ENCODE measurements at places on chromosomes 4 and X. TPM values are rescaled to one million over a fixed set of nuclear protein-coding genes. Genes with fewer than 3 reads are reported as not detected.

GRCh38 chrX:23292988-23293651 is 41.5 kb upstream of the PTCHD1 start:
- peak; percentile 64 for DNase-seq
- H3K4me3 ChIP-seq, result no peak overlapping the region
- peak overlapping the region; percentile 64 for H3K27ac ChIP-seq
- peaks cover 4% of the 10 kb centered on the region for H3K4me1 ChIP-seq
- no peaks in the 10 kb centered on the region for H3K36me3 ChIP-seq

- peaks cover 9% of the 10 kb centered on the region for H3K4me1 ChIP-seq
- no peak overlapping the region for H3K4me3 ChIP-seq
- H3K36me3 ChIP-seq, result no peaks in the 10 kb centered on the region
- H3K27ac ChIP-seq, result no peak overlapping the region
- no peak for DNase-seq
Measured at GRCh38 chrX:115564243-115564642, 3.3 kb downstream of the PLS3 start.

DNA sequence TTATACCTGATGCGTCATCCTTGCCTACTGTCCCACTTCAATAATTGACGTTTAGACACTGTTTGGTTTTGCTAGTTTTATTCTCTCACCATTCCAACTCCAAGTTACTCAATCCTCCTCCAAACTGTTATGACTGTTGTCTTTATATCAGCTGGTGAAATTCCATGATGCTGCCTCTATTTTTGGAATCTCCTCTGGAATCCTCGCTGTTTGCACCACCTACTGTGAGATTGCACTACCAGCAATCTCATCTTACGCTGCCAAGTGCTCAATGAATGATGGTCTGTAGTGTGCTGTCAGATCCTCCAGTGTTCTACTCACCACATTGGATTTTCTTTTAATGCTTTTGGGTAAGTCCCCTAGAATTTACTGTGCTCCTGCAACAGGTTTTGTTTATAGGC is 13.2 kb upstream of the PCDH18 start:
- H3K27me3 ChIP-seq, result no peaks in the 10 kb centered on the region
- DNase-seq, result peak; percentile 68
- no peak overlapping the region for H3K27ac ChIP-seq

GRCh38 chrX:11665168-11666111 is at the start of gene ARHGAP6:
Gene ARHGAP6 (minus strand): TSS chrX:11665920. CDS start chrX:11664828, 1,092 bp downstream.
- peak; percentile 92 for DNase-seq
- peak within 1 kb of the TSS; percentile 84 for H3K27ac ChIP-seq
- no peaks in the 10 kb centered on the region for H3K36me3 ChIP-seq
- H3K4me3 ChIP-seq, result peak within 1 kb of the TSS; percentile 63
- no peaks in the 10 kb centered on the region for H3K27me3 ChIP-seq

GRCh38 chr4:133997436-133997835 is 204.2 kb downstream of the PABPC4L start:
- H3K36me3 ChIP-seq, result no peaks in the 10 kb centered on the region
- H3K4me1 ChIP-seq, result no peaks in the 10 kb centered on the region
- DNase-seq, result no peak
- no peak overlapping the region for H3K27ac ChIP-seq

DNA sequence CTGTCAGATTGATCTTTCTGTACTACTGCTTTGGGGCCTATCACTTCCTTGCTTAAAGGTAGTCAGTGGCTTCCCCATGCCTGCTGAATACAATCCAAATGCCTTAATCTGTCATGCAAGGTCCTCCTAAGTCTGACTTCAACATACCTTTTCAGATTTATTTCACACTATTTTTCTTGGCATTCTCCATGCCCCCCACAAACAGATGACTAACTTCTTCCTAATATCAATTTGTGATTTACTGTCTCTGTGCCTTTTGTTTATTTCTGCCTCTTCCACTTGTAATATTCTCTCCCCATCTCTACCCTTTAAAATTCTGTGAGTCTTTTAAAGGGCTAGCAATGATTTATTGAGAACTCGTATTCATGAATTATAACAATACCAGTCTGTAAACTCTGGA is 41.8 kb downstream of the OCRL start:
- H3K4me1 ChIP-seq, result peaks cover 10% of the 10 kb centered on the region
- DNase-seq, result no peak
- no peaks in the 10 kb centered on the region for H3K27me3 ChIP-seq
- no peak overlapping the region for H3K27ac ChIP-seq
- no peak overlapping the region for H3K4me3 ChIP-seq

- no peak overlapping the region for H3K4me3 ChIP-seq
- no peak overlapping the region for H3K27ac ChIP-seq
- DNase-seq, result no peak
- H3K4me1 ChIP-seq, result peaks cover 15% of the 10 kb centered on the region
Measured at GRCh38 chr4:39369301-39369700, 3.1 kb upstream of the RFC1 start.

DNA sequence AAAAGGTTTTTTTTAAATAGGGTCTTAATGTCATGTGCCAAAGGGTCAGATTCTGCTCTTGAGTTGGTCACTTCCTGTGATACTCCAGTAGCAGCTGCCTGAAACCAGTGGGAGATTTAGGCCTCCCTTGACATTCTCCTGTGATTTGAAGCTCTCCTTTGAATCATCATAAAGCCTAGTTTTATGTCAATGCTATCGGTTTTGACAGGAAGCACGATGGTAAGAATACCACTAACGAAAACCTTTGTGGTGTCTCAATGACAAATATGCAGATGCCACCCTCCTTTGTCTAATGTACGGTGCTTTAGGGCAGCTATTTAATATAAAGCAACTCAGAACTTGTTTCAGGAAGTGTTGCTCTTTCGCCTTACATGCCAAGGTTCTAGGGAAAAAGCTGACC is 44.2 kb downstream of the CCNI start:
- H3K36me3 ChIP-seq, result no peaks in the 10 kb centered on the region
- no peaks in the 10 kb centered on the region for H3K4me1 ChIP-seq
- H3K27ac ChIP-seq, result no peak overlapping the region
- H3K27me3 ChIP-seq, result no peaks in the 10 kb centered on the region
- H3K4me3 ChIP-seq, result no peak overlapping the region
- no peak for DNase-seq

- DNase-seq, result no peak
- H3K27me3 ChIP-seq, result peaks cover 11% of the 10 kb centered on the region
- no peak overlapping the region for H3K4me3 ChIP-seq
Measured at GRCh38 chr4:24798036-24798610, 2.8 kb downstream of the SOD3 start.

- no peak overlapping the region for H3K27ac ChIP-seq
- no peak for DNase-seq
- no peaks in the 10 kb centered on the region for H3K4me1 ChIP-seq
- H3K27me3 ChIP-seq, result no peaks in the 10 kb centered on the region
Measured at GRCh38 chrX:18649498-18649951, 22.4 kb downstream of the RS1 start.

GRCh38 chrX:39311646-39312045 is 510.4 kb downstream of the MID1IP1 start:
- H3K36me3 ChIP-seq, result no peaks in the 10 kb centered on the region
- no peaks in the 10 kb centered on the region for H3K27me3 ChIP-seq
- no peak overlapping the region for H3K27ac ChIP-seq
- DNase-seq, result no peak
- H3K4me1 ChIP-seq, result no peaks in the 10 kb centered on the region

GRCh38 chr4:15042529-15043167 is 40.4 kb downstream of the CPEB2 start:
- H3K27me3 ChIP-seq, result no peaks in the 10 kb centered on the region
- H3K27ac ChIP-seq, result peak overlapping the region; percentile 10
- no peak for DNase-seq
- no peak overlapping the region for H3K4me3 ChIP-seq
- peaks cover 27% of the 10 kb centered on the region for H3K4me1 ChIP-seq

GRCh38 chrX:119816300-119816699 is 24.9 kb upstream of the RPL39 start:
- H3K27me3 ChIP-seq, result no peaks in the 10 kb centered on the region
- no peak for DNase-seq
- H3K27ac ChIP-seq, result no peak overlapping the region
- H3K4me3 ChIP-seq, result no peak overlapping the region

DNA sequence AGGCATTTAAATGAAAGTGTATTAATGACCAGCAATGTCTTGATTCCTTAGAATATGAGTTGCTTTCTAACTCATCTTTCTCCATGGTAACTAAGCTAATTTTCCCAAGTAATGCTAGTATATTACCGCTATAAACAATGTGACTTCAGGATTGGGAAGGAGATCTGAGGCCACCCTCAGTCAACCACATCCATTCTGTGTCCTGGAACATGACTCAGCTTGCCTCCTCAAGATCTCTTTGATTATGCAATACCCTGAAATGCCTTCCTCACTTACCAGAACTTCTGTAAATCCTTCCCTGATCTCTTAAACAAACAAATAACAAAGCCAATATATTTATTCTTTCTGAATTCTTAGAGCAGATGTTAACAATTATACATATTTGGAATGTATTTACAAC is 1495.5 kb downstream of the PCDH18 start:
- H3K27ac ChIP-seq, result no peak overlapping the region
- DNase-seq, result no peak
- no peaks in the 10 kb centered on the region for H3K4me1 ChIP-seq
- H3K4me3 ChIP-seq, result no peak overlapping the region
- no peaks in the 10 kb centered on the region for H3K36me3 ChIP-seq

DNA sequence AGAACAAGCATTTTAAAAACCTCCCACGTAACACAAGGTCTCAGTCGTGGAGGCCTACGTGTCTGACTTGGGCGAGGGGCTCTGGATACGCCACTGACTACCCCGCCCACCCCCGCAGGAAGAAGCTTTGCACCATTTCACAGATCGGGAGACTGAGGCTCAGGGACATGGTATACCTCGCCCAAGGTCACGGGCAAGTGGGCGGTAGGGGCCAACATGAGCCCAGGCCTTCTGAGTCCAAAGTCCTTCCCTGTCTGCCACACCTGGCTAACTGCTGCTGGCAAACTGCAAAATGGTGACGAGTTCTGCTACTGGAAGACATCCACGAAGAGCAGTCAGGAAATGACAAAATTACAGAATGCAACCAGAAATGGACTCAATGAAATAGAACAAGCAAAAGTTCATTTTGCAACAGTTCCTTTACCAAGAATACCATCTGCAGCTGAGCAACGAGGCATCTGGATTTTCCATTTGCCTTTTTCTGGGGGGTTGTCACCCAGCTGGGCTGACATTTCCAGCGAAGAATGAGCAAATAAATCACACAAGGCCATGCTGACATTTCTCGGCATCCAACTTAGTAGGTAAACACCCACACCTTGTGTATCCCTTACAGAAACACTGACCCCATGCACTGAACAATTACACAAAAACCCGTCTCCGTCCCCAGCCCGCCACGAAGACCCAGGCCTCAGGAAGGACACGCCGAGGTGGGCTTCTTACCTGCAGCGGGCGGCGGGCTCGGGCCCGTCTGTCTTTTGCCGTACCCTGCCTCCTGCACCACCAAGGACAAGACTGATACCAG is 70.2 kb upstream of the AFAP1 start:
- H3K36me3 ChIP-seq, result no peaks in the 10 kb centered on the region
- H3K4me3 ChIP-seq, result no peak overlapping the region
- H3K27me3 ChIP-seq, result no peaks in the 10 kb centered on the region
- DNase-seq, result no peak

- no peaks in the 10 kb centered on the region for H3K27me3 ChIP-seq
- H3K4me3 ChIP-seq, result no peak overlapping the region
- no peaks in the 10 kb centered on the region for H3K4me1 ChIP-seq
Measured at GRCh38 chr4:18695733-18696527, 674.4 kb upstream of the LCORL start.

DNA sequence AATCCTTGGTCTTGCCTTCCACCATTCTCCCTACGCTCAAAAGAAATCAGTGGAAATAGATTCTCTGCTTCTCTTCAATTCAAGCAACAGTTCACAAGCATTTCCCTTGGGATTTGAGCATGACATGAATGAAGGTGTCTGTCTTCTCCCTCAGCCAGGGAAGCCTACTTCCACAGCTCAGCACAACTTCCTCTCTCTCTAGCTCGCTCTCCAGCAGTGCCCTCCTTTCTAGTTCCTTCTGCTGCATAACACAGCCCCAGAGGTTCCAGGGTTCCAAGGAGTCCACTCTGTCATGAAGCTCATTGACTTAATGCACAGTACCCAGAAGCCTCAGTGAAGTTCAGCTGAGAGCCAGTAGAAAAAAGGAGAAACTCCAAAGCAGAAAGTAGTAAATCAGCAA is 81.3 kb downstream of the PLS3 start:
- DNase-seq, result no peak
- H3K27me3 ChIP-seq, result no peaks in the 10 kb centered on the region
- no peaks in the 10 kb centered on the region for H3K36me3 ChIP-seq
- H3K4me3 ChIP-seq, result no peak overlapping the region
- no peaks in the 10 kb centered on the region for H3K4me1 ChIP-seq

DNA sequence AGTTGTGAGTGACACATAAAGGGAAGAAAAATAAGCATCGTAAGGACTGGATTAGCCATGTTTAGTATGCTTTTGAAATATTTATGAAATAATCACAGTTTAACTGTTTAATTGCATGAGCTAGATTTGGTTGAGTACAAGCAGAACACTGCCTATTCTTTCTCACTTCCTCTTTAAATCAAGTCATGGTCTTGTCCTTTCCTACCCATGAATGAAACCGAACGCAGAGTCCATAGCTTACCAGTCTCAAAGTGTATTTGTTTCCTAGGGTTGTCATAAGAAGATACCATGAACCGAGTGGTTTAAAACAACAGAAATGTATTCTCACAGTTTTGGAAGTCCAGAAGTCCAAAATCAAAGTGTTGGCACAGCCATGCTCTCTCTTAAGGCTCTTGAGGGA is 684.0 kb upstream of the MAGEB2 start:
- no peaks in the 10 kb centered on the region for H3K36me3 ChIP-seq
- no peaks in the 10 kb centered on the region for H3K27me3 ChIP-seq
- no peak overlapping the region for H3K27ac ChIP-seq
- H3K4me1 ChIP-seq, result no peaks in the 10 kb centered on the region
- no peak for DNase-seq
- no peak overlapping the region for H3K4me3 ChIP-seq

DNA sequence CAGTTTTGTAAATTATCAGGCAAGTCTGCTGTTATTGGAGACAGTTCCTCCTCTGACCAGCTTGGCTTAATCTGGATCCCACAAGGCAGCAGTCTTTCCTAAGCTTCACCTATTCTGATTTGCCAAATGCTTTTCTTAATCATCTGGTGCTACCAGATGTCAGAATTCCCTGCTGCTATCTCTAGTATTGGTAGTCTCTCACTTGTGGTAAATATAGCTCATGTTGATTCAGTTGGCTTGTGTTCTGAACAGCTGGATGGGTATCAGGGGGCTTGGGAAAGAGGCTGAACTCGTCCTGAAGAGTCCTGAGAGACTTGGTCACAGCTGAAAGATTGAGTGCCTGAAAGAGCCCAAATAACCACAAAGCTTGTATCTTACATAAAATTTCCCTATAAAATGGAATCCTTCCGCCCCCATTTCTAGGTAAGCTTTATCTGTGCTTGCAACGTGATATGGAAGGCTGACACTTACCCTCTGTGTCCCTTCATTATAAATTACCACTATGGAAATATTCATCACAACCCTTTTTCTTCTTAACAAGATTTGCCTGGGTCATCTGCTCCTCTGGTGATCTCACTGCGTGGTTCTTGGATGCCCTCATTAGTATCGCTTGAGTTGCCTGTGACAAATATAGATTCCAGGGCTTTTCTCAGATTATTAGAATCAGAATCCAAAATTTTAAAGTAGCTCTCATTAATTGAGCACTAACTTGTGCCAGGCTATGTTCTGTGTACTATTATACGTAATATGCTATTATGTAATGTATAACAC is 104.1 kb upstream of the GPRIN3 start:
- H3K27ac ChIP-seq, result no peak overlapping the region
- H3K27me3 ChIP-seq, result no peaks in the 10 kb centered on the region
- no peak for DNase-seq
- H3K4me3 ChIP-seq, result no peak overlapping the region

PAPSS1 gene
- total RNA-seq, result 29.6 TPM

PNMA5 gene
- not detected for total RNA-seq

SCARB2 gene
- 139 TPM for total RNA-seq

SCML2 gene
- 1.9 TPM for total RNA-seq

CLNK gene
- not detected for total RNA-seq

NLRP2B gene
- total RNA-seq, result 0.16 TPM

VCX gene
- not detected for total RNA-seq

CXCL13 gene
- total RNA-seq, result not detected

COX7B2 gene
- not detected for total RNA-seq

UPF3B gene
- total RNA-seq, result 6.5 TPM

Measured in sigmoid colon (tissue), 7 donors.